Stimulated activated CD8-positive, alpha-beta memory T cell treated with anti-CD3 and anti-CD28 coated beads, Interleukin-7, amount 100 ng/mL, for 24 hours (primary cell): ENCODE measurements at places on chromosomes 16 and 17.

DNA sequence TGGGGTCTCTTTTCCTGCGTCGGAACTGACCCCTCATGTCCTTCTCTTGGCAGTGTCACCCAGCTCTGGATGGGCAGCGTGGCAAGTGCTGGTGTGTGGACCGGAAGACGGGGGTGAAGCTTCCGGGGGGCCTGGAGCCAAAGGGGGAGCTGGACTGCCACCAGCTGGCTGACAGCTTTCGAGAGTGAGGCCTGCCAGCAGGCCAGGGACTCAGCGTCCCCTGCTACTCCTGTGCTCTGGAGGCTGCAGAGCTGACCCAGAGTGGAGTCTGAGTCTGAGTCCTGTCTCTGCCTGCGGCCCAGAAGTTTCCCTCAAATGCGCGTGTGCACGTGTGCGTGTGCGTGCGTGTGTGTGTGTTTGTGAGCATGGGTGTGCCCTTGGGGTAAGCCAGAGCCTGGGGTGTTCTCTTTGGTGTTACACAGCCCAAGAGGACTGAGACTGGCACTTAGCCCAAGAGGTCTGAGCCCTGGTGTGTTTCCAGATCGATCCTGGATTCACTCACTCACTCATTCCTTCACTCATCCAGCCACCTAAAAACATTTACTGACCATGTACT lies 13.2 kb downstream of the IGFBP4 start:
- no peak for DNase-seq

DNA sequence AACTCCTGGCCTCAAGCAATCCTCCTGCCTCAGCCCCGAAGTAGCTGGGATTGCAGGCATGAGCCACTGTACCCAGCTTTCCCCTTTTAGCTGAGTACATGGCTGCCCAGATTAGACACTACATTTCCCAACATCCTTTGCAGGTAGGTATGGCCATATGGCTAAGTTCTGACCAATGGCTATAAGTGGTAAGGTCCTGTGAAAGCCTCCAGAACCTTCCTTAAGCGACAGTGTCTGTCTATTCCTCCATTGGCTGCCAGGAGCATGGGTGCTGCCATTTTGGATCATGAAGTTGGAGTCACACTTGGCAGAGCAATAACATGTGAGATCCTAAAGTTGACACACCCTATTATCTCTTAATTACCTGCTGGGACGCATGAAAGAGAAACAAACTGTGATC lies 24.4 kb upstream of the CRHR1 start:
- DNase-seq = no peak

DNA sequence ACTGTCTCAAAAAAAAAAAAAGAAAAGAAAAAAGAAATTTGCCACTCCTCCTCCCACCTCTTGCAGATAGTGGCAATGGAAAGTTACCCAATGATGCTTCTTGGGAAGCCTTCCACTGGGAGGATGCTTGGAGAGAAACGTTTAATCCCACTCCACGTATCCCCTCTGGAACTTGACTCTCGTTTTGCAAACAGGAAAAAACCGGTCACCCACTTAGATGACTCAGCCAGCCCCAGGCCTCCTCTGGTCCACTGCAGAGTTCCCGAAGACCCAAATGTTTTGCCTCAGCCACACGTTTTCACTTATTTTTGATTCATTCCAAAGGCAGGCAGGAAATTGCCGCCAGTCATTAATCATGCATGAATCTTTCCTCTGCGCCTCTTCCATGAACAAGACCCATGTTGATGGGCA lies 9.3 kb upstream of the TNFRSF17 start:
- no peak for DNase-seq

GRCh38 chr17:18324140-18325050 lies 9.3 kb downstream of the SMCR8 start:
- no peak for DNase-seq

DNA sequence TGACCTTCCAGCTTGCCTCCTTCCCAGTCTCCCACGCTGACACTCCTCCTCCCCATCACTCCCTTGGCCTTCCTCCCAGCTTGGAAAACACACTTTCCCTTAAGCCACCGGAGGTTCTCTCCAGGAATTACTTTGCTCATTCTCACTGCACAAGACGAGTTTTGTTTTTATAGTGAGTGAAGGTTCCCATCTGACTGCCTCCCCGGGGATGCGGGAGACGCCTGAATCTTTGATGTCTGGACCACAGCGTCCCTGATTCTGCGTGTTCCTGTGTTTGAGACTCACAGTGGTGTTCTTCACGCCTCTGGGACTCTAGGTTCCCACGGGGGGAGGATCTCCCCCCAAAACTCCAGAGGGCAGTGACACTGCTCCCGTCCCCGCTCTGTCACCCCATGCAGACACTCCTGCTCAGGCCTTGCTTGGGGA lies 2.0 kb downstream of the DNAI2 start:
- DNase-seq = no peak

- no peak for DNase-seq
Measured at GRCh38 chr16:17372386-17372785, 98.4 kb downstream of the XYLT1 start.

- no peak for DNase-seq
Measured at GRCh38 chr17:35898283-35899070, 18.3 kb upstream of the CCL5 start.

- DNase-seq = no peak
Measured at GRCh38 chr16:58018803-58019202, 6.8 kb upstream of the MMP15 start.
